ENCODE measurements at places on chromosomes 1 and 21.

DNA sequence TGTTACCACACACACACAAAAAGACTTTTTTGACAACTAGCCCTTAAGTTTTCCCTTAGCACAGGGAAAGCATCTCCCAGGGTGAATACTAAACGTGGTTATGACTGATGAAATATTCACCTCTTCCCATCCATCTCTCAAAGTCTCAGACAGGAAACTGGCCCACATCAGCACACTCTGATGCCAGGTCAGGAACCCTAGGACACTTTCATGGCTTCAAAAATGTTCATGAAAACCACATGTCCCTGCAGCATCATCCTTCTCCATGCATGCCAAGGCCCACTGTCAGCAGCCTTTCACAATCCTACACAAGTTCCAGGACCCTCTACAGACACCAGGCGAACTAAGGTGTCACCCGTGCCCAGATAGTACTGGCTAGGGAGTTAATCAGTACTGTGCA lies 68.7 kb downstream of the DNTTIP2 start:
- DNase-seq: no peak

DNA sequence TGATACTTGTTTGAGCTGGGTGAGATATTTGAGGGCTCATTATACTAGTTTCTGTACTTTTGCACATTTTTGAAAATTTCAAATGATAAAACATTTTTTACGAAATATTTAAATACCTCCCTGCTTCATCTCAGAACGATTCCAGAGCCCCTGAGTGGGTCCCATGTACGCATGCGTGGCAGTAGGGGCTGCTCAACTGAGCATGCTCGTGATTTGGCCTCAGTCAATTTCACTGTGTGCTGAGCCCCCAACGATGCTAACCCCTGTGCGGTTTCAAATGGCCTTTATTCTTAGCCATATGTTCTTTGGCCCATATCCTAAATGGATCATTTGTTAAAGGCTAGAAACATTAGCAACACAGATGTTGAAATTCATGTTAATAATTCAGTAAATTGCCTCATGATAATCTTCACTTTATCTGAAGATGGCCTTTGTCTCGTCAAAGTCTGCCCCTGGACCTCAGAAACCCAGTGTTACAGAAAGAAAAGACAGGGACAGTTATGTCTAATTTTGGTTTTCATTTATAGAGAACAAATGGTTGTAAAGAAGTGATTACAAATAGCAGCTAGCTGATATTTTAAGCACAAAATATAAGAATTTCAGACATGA lies 108.2 kb downstream of the MRPS6 start:
- DNase-seq: no peak

DNA sequence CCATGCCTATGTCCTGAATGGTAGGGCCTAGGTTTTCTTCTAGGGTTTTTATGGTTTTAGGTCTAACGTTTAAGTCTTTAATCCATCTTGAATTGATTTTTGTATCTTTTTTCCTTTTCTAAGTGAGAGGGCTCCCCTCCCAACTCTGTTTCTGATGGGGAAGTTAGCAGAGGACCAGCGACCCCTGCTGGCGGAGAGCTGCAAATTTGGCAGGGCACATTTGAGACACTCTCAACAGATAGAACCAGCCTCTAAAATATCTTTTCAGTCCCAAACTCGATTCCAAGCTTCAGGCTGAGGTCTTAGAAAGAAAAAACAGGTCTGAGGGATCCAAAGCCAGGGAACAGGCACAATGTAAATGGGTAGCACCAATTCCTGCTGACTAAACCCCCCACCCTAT lies 32.5 kb downstream of the LRRC3 start:
- peak; percentile 83 for DNase-seq

DNA sequence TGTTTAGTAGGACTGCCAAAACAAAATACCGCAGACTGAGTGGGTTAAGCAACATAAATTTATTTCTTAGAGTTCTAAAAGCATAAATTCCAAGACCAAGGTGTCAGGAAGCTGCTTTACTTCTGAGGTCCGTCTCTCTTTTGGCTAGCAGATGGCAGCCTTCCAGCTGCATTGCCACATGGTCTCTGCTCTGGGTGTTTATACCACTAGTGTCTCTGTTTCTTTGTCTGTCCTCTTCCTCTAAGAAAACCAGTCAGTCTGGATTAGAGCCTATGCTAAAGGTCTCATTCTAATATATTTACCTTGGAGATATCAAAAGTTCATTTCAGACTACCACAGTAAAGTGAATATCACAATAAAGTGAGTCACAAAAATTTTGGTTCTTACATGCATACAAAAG lies 519.8 kb downstream of the COL11A1 start:
- DNase-seq: no peak

- no peak for DNase-seq
Measured at GRCh38 chr1:218332416-218332815, 12.7 kb upstream of the TGFB2 start.

DNA sequence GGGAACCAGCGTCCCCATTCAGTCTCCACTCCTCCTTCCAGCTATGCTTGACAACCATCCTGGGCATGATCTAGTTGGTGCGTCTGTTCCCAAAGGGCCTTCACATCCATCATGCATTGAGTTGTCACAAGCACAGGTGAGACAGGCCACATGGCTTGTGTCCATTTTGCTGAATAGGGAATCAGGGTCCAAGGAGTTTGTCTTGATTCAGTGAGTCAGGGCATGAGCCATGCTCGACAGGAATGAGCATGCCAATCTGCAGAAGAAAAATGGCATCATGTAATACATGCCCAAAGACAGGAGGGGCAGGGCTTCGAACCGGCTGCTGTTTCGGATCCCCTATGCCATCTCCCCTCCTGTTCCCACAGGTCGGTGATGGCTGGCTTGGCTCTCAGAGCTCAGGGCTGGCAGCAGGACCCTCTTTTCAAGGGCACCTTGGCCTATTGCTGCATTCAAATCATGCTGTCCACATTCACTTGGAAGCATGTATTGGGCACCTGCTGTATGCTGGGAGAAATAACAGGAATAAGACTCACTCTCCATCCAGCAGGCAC lies 44.5 kb downstream of the PKP1 start:
- DNase-seq: no peak

DNA sequence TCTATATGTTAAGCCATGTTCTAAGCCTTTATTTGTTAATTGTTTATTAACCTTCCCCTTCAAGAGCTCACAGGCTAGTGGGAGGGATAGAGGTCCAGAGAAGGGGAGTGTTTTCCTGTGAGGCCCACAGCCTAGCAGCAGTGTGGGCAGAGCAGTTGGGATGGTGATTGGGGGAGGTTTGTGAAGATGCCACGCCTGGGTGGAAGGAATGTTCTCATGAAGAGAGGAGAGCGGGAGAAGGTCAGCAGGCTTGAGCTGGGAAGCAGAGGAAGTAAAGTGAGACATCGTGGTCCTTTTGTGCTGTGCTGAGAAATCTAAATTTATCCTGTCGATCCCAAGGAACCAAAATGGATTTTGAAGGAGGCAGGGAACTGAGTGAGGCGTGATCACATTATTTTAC lies 42.6 kb downstream of the TRAPPC10 start:
- DNase-seq: no peak

Data from activated CD4-positive, alpha-beta T cell treated with anti-CD3 and anti-CD28 coated beads for 36 hours (primary cell).